Astrocyte of the hippocampus (primary cell): ENCODE measurements at places on chromosomes 4 and X.

DNA sequence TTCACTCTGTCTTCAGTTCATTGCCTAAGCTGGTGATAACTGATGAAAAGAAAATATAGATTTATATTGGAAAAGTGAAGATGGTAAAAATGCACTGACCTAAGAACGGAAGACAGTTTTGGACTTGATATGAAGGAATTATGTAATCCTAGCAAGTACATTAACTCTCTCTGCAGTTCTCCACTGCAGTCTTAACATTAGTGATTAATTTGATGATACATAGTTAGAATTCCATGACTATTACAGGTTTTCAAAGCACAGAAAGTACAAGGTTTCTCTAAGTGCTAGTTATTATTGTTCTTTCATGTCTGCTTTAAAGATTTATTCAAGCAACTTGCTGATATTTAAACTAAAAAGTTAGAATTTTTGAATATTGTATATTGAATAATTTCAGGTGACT lies 1591.7 kb upstream of the ADGRL3 start:
- peak; percentile 4 for DNase-seq

GRCh38 chr4:29708473-29708872 lies 1011.7 kb upstream of the PCDH7 start:
- no peak for DNase-seq

- no peak for DNase-seq
Measured at GRCh38 chrX:155215443-155216178, 649 bp upstream of the VBP1 start.

GRCh38 chrX:104324461-104325212 lies 69.9 kb upstream of the ESX1 start:
- DNase-seq: no peak

DNA sequence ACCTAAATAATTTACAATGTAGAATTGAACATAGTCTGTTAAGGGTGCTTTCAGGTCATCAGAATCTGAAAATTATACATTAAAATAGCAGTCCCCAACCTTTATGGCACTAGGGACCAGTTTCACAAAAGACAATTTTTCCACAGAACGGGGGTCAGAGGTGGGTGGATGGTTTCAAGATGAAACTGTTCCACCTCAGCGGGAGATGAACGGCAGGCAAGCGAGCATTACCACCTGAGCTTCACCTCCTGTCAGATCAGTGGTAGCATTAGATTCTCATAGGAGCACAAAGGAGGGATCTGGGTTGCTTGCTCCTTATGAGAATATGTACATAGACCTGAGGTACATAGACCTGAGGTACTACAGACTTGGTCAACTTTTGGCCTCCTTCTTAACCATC lies 29.0 kb downstream of the LRBA start:
- no peak for DNase-seq

DNA sequence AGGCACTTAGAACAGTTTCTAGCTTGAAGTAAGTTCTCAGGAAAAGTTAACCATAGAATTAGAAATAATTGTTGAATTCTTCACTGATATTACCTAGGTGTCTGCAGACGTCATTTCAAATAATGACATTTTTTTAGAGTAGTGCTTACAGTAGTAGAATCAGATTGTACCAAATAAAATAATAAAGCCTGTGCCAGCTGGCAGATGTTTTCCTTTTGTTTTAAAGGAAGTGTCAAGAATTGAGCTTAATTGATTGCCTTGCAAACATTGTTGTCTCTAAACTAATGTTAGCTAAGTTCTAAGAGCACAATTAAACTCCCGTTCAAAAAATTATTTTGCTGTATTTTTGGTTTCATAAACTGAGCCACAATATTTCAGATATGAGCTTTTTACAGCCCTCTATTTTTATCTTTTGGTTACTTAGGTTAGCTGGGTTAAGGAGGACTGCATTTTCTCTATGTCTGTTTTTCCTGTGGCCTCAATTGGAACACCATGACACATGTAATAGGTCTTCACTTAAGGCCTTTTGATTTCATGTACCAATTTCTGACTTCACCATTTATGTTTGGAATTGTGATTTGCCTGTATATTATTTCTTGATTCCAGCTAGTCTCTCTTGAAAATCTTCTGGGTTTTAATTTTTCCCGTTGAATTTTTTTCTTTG lies 64.2 kb downstream of the DCUN1D4 start:
- no peak for DNase-seq

DNA sequence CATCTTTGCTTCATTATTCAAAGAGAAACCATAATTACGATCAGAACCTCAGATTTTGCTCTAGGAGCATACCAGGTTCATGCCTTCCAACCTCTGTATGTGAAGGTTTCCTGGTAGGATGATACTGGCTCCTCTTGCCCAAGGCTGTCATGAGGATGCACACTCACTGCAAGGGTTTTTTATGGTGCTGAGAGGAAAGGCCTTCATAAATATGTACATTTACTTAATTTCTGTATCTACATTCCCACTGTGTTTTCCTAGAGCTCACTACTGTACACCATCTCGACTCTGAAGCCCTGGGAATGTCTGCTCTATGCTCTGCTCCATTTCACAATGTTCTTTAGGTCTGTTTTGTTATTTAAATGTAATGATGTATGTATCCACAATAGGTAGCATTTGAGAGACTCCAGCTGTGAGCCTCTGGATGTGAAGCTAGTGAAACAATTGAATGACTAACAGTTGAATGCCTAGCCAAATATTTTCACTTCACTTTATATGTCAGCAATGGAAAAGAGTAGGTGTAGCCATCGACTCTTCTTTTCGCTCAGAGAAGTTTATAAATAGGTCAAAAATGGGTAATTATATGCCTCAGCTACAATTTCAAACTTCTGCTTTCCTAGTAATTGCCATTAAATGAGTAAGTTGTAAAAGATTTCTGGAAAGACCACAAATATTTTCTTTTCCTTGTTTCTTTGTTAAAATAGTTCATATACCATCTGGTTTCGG lies 228.0 kb downstream of the PALLD start:
- DNase-seq: no peak

DNA sequence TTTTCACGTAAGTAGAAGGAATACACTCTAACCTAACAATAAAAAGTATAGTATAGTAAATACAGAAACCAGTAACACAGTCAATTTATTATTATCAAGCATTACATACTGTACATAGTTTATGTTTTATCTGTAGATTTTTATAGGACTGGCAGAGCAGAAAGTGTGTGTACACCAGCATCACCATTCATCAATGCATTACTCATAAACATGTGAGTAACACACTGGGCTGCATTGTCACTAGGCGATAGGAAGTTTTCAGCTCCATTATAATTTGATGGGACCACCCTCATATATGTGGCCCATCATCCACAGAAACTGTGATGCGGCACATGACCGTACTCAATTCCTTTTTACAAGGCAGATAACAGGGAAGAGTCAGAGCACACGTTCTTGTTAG lies 137.8 kb upstream of the RBPJ start:
- no peak for DNase-seq

DNA sequence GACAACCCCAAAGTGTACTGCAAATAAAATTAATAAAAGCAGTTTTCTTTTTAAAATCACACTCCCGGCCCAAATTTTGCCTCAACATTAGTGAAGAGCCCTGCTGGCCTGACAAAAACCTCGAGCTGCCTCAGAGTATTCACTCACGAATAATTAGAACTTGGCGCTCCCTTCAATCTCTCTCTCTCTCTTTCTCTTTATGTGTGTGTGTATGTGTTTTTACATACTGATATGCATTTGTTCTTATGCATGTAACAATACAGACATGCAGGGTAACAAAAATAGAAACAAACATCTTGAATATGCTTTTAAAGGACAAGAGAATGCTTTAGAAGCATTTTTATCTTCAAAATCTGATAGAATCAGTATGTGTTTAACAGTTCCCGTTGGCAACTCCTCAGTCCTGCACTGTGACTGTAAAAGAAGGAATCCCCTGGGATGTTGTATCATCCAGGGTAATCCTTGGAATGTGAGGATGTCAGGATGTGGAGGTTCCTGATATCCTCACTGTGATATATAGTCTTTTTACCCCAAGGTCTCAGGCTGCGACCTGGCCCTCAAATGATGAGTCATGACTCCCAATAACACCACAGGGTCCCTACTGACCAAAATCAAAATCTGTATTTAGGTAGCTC lies 53.0 kb downstream of the PTCHD1 start:
- no peak for DNase-seq

- DNase-seq: no peak
Measured at GRCh38 chr4:2805712-2806389, 13.0 kb downstream of the SH3BP2 start.
